Activated CD4-positive, alpha-beta T cell treated with anti-CD3 and anti-CD28 coated beads for 1 hour (primary cell): ENCODE measurements at places on chromosomes 6 and 20.

GRCh38 chr6:52254731-52255378, 10.6 kb upstream of the IL17F start:
- no peak for DNase-seq

- DNase-seq = no peak
These were observed 102.0 kb downstream of the HS3ST5 start for GRCh38 chr6:114240796-114241195.

DNA sequence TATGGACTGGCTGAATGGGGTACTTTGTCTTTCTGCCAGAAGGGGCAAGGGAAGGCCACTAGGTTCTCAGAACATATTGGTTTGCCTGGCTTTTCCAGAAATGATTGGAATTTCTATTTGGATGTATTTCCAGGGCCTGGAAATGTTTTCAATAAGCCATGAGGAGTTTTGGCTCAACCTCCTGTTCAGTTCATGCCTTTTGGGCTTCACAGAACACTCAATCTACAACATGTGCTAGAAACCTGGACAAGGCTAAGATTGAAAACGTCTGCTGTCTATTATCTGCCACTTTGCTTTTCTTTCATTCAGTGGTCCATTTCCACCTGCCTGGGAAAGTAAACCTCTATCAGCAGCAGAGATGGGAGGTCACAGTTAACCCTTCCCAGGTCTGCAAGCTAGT, 793.4 kb downstream of the TENT5A start:
- DNase-seq = no peak

DNA sequence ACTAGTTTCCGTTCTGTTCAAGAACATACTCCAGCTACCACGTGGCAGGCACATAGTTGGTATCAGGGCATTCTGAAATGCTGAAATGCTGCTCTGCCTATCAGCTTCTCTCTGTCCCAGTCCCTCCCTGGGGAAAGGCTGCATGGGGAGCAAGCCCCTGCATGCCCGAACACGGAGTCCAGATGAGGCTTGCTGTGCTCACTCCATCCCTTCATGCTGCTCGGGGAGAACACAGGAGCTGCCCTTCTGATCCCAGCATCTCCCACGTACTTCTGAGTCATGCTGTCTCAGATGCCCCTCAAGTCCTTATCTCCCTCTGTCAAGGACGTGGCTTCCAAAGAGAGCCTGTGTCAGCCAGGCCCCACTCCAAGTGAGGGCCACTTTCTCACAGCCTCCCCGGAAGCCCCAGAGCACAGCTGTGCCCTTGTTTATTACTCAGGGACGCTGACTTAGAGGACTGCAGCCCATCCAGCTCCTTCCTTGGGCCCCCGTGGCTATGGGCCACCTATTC, 29.4 kb downstream of the THBS2 start:
- no peak for DNase-seq

DNA sequence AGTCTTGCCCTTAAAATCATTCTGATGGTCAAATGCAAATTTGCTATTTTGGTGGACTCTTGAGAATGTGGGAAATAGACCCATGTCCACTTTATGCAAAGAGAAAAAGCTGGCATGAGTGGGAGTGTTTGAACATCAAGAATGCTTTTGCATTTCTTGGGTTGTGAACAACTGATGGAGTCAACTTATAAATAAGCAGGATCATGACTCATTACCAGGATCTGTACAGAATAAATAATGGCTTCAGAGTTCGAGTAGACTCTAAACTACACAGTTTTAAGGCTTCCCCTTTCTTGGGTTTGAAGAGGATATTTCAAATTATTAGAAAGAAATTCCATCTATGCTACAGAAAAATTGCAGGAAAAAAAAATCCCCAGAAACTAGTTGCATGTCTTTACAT, 195.5 kb downstream of the EYA4 start:
- no peak for DNase-seq

- DNase-seq = no peak
These were observed 18.2 kb upstream of the PGK2 start for GRCh38 chr6:49805246-49805645.

GRCh38 chr20:32612351-32613191, 27.4 kb upstream of the NOL4L start:
- DNase-seq = no peak

GRCh38 chr6:65706436-65706835, 590 bp downstream of the EYS start:
- no peak for DNase-seq

GRCh38 chr6:20680697-20681165, 146.5 kb downstream of the CDKAL1 start:
- DNase-seq = no peak

DNA sequence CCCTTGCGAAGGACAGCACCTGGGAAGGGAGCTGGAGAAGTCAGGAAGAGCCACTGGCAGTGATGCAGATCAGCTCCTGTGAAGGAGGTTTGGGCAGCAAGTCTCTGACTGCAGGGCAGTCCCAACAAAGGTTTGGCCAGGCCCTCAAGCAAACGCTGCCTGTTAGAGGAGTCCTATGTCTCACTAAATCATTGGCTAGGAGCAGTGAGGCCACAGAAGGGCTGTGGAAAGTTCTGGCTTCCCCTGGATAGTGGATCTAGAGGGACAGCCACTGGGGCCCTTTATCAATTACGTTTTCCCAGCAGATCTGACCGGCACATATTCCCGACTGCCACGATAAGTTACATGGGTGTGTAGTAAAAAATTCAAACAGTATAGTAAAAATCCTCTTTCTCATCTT, 2.5 kb downstream of the TTPAL start:
- DNase-seq = no peak

DNA sequence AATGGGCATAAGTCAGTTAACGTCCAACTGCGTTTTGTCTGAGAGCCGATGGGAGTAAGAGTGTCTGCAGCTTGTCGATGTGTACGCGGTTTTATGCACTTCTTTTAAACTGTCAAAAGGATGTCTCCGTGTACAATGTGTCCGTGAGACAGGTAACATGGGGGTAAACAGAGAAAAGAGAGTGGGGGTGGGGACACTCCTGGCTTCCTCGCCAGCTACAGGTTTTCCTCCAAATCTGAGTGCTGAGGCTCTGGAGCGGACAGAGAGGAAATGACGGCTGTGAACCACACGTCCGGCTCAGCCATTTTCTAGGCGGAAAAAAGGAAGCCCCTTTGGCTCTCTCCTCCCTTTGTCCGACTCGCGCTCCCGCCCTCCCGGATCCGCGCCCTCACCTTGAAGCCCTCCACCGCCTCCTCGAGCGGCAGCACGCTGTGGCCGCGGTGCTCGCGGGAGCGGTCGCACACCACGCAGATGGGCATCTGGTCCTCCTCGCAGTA, 916 bp downstream of the TRIM27 start:
- no peak for DNase-seq

- no peak for DNase-seq
These were observed 91.8 kb downstream of the TMEM200A start for GRCh38 chr6:130457605-130458004.

GRCh38 chr20:33656783-33657703, 5.1 kb upstream of the C20orf144 start:
- no peak for DNase-seq

GRCh38 chr6:157213907-157214565, 109.3 kb downstream of the TMEM242 start:
- DNase-seq = no peak

DNA sequence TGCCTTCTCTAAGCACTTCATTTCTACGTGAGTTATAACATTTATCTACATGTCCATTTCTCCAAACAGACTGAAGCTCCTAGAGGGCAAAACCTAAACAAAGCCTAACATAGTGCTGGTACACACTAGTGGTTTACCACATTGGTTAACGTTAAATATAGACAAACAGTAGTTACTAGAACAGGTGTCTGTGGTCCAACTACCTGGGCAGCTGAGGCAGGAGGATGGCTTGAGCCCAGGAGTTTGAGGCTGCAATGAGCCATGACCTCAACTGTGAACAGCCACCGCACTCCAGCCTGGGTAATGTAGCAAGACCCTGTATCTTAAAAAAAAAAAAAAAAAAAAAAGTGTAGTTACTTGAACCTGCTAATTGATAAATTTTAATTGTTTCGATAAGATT, 26.5 kb downstream of the PTPRK start:
- no peak for DNase-seq

DNA sequence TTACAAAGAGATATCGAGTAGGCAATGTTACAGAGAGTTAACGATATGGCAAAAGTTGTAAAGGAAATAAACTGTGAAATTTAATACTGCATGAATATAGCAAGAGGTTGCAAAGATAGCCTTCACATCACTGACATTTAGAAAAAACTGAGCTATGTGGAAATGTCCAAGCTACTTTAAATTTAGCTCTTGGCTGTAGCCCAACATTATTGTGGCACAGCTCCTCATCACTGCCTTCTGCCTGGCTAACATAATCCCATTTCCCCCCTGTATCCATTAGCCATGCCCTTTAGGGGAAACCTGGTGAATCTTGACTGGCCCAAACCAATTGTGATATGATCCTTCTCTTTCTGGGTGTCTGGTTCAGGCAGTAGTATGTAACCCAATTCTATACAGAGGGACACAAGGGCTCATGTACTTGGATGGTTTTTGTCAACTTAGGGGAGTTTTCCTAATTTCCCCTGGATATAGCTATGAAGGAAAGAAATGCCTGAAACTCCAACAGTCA, 115.4 kb downstream of the PFDN4 start:
- DNase-seq = no peak

DNA sequence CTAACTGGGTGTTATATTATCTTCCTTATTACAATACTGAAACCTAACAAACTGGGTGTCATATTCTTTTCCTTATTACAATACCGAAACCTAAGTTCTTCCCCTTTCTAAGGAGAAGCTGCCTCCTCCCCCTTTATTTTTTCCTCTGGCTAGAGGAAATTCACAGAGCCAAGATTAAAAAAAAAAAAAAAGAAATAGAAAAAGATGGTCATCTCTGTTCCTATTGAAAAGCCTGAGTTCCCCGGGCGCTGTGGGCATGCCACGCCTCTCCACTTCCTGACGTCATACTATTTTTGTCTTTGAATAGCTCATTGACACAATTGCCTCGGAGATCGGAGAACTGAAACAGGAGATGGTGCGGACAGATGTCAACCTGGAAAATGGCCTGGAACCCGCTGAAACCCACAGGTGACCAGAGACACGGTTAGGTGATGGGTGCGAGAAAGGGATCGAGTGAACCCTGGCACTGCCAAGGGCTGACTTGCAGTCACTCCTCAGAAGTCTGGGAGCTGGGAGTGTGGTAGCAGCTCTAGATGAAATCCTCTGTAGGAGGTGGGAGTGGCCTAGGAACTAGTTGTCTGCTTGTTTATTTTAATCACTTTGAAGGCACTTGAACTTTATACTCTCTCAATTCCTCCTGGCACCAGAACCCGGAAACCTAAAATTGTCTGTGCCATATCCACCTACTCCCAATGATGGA, 82.2 kb upstream of the NAA20 start:
- DNase-seq = no peak

GRCh38 chr6:32129297-32130088, 595 bp downstream of the FKBPL start:
- DNase-seq = no peak

GRCh38 chr6:4351520-4352321, 216.3 kb upstream of the ECI2 start:
- no peak for DNase-seq

DNA sequence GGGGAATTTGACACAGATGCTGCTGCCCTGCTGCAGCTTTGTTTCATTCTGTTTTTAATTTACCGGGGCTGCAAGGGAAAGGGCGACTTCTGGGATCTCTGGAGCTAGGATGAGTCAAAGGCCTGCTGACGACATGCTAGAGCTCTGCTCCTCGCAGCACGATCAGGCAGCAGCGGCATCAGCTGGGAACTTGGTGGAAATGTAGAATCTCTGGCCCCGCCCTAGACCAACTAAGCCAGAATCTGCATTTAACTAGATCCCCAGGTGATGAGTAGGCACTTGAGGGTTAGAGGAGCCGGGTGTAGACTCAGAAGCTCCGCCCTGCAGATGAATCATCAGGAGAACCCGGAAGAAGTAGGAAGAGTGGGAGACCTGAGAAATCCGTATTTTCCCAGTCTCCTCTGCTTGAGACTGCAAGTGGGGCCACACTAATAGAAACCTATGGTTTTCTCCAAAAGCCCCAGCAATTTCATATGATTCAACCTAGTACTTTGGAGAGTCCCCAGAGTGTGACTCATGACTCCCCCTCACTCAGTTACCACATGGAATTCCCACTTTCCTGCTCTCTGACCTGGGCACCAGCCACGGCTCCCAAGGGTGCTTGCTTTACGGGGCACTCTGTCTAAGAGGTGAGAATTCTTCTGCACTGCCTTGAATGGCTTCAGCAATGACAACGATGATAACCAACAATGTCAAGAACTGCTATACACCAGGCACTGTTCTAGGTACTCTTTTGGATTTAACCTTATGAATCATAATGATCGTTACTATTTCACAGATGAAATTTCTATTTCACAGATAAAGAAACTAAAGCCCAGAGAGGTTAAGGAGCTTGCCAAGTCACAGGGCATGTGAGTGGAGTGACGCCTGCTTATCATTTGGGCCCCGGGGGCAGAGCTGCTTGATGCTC, 18.1 kb downstream of the TUBB2B start:
- no peak for DNase-seq
